Left lung (tissue), 14 donors: ENCODE measurements at places on chromosomes 12 and 14. TPM values are rescaled to one million over a fixed set of nuclear protein-coding genes. Genes with fewer than 3 reads are reported as not detected.
A peak's percentile ranks its signal among the peaks of the same experiment; 100 is the strongest.

DNA sequence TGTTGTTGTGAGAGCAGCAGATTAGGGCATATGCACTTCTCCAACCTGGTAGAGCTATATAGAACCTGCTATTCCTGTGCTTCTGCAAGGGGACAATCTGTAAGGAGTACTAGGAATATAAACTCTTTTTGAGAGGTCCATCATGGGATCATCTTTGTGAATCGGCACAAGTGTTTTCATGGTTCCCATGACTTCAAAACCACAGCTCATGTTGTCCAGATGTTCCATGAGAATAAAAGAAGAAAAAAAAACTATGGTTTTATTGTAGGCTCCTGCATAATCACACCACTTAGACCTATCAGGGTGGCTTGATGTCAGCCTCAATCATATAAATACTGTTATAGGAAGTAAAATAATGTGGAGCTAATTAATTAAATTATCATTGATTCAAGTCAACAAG, 311.4 kb upstream of the ATP2B1 start:
- DNase-seq: no peak

DNA sequence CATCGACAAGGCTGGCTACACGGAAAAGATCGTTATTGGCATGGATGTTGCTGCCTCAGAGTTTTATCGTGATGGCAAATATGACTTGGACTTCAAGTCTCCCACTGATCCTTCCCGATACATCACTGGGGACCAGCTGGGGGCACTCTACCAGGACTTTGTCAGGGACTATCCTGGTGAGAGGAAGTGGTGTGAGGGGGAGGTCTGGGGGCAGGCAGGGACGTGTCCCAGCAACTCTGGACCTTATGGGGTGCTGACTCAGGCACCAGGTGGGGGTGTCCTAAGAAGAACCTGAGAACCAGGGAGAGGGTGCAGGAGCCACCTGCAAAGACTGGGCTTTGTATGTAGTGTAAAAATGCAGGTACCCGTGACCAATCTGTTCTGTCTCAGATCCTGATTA, 5.2 kb downstream of the ENO2 start:
- no peak for DNase-seq

GRCh38 chr12:120037851-120038250, 48.8 kb downstream of the BICDL1 start:
- no peak for DNase-seq

DNA sequence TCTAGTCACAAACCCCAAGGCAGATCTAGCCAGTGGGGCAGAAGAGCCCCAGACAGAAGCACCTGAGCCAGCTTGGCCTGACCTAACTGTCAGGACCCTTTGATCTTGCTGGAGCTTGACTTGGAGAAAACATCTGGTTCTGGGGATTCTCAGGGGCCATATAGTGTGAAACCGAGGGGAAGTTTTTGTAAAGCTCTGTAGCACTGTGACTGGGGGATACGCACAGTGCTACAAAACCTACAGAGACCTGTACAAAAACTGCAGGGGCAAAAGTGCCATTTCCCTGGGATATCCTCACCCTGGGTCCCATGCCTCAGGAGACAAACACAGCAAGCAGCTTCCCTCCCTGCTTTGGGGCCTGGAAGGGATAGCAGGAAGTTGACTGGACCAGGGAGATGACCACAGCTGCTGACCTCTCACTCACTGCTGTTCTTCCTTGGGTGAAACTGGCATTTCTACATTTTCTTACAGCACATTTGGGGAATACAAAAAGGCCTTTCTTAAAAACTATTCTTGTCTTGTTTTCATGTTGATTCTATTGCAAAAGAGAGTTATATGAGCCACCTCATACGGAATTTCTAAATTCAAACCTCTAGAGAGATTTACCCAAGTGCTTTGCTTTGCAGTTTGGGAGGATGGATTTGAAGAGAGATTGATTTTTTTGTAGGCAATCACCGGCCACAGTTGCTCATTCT, 140.0 kb downstream of the DAD1 start:
- DNase-seq: no peak

- no peak for DNase-seq
Measured at GRCh38 chr14:51073731-51074130, 21.2 kb downstream of the TRIM9 start.

DNA sequence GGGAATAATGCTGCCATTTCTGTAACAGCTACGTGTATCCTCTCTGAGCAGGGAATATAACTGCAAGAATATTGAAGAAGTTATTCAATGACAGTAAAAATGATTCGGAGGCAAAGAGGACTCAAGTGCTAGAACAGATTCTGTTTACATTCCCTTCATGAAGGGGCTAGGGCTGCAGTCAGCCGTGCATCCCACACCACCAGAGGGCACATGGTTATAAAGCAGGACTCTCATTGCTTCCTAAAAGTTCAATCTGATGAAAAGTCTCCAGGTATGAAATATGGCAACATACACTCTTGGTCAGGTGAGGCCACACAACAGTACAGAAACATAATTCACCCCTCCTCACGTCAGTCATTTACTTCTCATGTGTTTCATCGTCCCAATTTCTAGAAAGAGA, 34.0 kb downstream of the TCHP start:
- no peak for DNase-seq

DNA sequence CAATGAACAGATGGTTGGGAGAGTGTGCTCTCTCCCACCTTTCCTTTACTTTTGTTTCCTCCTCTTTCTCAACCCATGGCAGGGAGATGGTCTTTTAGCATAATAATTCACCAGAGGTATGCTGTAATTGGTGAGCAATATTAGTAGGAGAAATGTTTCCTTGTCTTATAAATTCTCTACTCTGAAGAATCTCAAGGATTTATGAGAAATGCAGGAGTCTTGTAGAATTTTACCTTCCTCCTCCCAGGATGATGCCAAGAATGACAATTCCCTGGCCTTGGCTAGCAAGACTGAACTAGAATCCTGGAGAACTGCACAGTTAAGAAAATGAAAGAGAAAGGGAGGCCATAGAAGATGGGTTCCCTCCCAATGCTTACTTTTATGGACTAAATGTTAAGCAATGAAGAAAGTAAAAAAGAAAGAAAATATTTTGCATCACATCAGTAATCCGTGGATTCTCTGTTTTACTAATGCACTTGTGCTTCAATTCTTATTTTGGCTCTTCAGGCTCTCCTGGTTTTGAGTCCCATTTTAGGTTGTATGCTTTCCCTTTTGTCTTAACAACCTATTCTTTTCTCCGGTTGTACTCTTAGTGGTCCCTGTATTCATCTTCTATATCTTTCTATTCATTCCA, 192.9 kb upstream of the GARIN6 start:
- no peak for DNase-seq

DNA sequence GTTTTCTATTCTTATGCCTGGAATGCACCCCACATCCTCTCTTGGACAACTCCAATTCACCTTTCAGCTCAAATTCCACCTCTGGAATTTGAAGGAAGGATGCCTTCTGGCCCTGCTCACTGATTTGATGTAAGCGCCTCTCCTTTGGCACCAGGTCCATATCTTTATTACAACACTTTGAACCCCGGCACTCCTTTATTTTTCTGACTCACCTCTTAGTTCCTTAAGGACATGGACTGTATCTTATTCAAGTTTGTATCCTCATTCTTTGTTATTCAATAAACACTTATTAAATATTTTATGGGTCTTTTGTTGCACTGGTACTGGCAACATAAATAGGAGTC, 3.1 kb downstream of the GALC start:
- no peak for DNase-seq

DNA sequence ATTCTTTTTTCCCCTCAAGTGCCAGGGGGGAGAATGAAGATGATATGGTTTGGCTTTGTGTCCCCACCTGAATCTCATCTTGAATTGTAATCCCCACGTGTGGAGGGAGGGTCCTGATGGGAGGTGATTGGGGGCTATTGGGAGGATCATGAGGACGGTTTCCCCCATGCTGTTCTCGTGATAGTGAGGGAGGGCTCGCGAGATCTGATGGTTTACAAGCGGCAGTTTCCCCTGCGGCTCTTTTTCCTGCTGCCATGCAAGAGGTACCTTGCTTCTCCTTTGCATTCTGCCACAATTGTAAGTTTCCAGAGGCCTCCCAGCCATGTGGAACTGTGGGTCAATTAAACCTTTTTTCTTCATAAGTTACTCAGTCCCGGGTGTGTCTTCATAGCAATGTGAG, 173.7 kb downstream of the CAND1 start:
- no peak for DNase-seq

DNA sequence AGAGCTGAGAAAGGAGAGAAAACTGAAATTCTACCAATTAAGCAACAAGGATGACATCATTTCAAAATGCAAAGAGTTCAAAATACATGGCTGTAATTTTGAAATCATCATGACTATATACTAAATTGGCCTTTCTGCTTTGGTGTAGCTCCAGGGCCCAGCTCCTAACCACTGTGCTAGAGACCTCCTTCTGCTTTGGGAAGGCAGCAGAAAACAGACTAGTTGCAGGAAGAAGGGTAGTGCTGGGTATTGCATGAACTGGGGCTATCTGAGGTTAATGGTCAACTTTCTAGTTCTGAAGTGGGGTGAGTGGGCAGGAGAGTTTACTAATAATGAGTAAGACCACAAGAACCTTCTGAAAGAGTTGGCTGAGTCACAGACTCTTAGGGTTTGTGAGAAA, 66.2 kb downstream of the PTGER2 start:
- DNase-seq: no peak

DNA sequence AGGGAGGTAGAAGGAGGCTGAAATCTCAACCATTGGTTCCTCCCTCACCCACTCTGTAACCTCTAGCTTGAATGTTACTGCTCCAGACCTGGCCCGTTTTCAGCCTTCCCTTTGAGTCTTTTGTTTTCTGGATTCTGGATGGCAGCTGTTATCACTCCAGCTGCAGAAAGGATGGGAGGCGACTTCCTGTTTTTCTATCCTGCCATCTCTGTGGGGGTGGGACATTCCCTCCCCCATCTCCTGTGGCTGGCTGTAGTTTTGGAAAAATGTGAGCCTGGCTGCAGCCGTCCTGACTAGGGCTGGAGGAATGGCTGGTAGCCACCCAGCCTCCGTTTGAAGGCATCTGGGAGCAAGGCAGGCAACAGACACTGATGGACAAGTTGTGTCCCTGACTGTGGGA, 2.9 kb upstream of the PPFIBP1 start:
- no peak for DNase-seq

GRCh38 chr12:40444174-40444573, 219.4 kb downstream of the LRRK2 start:
- DNase-seq: no peak

DNA sequence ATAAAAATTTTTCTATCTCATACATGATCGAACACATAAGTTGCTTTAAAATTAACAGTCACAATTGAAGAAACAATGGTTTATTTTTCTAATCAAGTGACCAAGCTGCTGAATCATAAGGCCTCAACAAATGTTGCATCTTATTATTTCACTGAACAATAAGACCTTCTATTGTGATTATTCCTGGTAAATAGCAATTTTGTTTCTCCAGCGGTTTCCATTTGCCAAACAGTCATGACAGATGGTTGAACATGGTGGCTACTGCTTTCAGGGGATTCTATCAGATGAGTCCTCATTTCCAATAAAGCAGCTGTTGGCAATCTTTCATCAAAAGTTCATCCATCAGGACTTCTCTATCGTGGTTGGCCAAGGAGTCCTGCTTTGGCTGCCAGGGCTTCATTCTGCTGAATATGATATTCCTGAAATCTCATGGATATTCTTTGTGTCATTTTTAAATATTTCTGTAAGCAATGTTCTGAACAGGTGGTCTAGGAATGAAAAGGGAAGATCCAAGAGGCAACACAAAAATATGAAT, 13.0 kb downstream of the TOMM20L start:
- no peak for DNase-seq

- DNase-seq: no peak
Measured at GRCh38 chr12:55711786-55712553, 3.9 kb upstream of the BLOC1S1 start.

DNA sequence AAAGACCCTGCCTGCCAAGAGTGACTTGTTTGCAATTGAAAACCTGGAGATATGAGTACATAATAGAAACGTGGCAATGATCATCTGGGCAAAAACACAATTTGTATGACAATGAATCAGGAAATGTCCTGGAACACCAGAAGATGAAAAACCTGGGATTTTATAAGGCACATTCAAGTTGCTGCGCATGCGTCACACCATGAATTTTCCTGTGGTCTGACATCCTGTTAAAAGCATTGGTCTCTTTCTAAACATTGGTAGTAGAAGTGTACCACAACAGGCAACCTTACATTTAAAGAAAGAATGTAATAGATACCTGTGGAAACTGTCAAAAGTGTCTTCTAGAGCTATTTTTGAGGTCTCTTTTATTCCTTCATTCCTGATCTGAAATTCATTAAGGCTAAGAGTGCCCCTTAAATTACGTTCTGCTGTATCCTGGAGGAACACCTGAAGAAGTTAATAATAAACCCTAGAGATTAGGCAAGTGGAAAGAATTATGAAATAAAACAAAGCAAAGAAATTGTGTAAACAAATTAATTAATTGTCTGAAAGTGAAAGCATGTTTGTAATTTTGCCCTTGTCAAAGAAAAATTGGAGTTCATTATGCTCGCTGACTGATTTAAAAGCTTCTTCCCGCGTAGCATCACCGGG, 676.5 kb downstream of the DIO2 start:
- DNase-seq: no peak

GRCh38 chr14:59020382-59020781, 168.1 kb upstream of the DAAM1 start:
- no peak for DNase-seq

GRCh38 chr12:106195621-106196027, 52.2 kb downstream of the CKAP4 start:
- DNase-seq: peak; percentile 47

DNA sequence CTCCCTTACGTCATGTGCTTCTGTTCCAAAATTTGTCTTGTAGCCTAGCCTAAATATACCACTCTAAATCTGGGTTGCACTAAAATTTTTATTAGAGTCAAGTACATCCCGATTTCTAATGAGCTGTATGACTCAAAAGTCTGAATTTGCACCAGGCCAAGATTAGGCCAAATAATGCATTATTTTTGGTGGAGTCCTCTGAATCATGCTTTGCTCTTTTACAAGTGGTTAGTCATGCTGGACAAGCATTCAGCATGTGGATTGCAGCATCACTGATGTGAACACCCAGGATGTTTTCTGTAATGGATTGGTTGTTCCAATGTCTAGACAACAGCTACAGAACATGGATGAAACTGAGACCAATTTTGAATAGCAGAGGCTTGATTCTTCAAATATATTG, 23.7 kb downstream of the HEBP1 start:
- no peak for DNase-seq

NACA gene
- polyA plus RNA-seq: 2,384 TPM

TAS2R42 gene
- polyA plus RNA-seq: not detected

RPL10L gene
- polyA plus RNA-seq: not detected

GPR65 gene
- polyA plus RNA-seq: 0.54 TPM

DIO2 gene
- polyA plus RNA-seq: 2.3 TPM

HOXC11 gene
- polyA plus RNA-seq: not detected

CLEC1B gene
- polyA plus RNA-seq: 2.6 TPM

ACOT6 gene
- not detected for polyA plus RNA-seq

ART4 gene
- 0.31 TPM for polyA plus RNA-seq

C12orf54 gene
- polyA plus RNA-seq: 0.94 TPM

FLRT2 gene
- 33.0 TPM for polyA plus RNA-seq
